ENCODE measurements at places on chromosomes 12 and 14. TPM values are rescaled to one million over a fixed set of nuclear protein-coding genes. Genes with fewer than 3 reads are reported as not detected.

DNA sequence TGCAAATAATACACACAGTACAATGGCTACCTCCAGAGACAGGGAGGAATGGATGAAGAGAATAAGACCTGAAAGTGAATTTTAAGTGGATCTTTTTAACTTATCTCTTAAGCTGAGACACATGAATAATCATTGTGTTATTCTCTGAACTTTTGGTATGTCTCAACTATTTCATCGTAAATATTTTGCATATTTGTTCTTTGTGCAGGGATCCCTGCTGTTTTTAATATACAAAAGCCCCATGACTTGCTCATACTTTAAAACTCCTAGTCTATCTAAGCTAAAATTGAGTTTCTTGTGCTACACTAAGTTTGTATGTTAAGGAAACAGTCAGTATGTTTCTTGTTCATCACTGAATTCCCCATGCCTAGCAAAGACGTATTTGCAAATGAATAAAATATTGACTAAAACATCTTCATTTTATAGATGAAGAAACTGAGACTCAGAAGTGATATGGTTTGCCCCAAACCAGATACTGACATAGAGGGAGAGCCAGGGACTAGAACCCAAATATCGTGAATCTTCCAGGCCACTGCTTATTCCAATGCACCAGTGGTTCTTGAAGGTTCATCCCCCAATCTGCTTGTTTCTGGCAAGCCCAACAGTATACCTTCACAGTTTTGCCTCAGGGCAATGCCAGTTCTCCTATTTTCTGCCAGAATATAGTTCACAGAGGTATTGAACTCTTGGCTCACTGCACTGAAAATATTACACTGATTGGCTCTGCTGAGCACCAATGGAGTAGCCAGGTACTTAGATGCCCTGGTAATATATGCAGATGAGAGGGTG, 356.9 kb downstream of the MED13L start:
- peaks cover 26% of the 10 kb centered on the region for H3K27me3 ChIP-seq
- no peaks in the 10 kb centered on the region for H3K36me3 ChIP-seq
- H3K4me3 ChIP-seq: no peak overlapping the region
- no peak for DNase-seq

Gene KRT6A
- total RNA-seq: not detected

Gene MANSC1
- total RNA-seq: 0.10 TPM

- no peaks in the 10 kb centered on the region for H3K4me1 ChIP-seq
- no peaks in the 10 kb centered on the region for H3K27me3 ChIP-seq
- peak; percentile 1 for DNase-seq
- no peak overlapping the region for H3K4me3 ChIP-seq
- H3K36me3 ChIP-seq: peaks cover 3% of the 10 kb centered on the region
These were observed 173.0 kb downstream of the ADGRD1 start for GRCh38 chr12:131126662-131127173.

GRCh38 chr12:32253154-32253790, 146.1 kb upstream of the FGD4 start:
- H3K36me3 ChIP-seq: peaks cover 3% of the 10 kb centered on the region
- peaks cover 5% of the 10 kb centered on the region for H3K4me1 ChIP-seq
- H3K4me3 ChIP-seq: no peak overlapping the region
- no peaks in the 10 kb centered on the region for H3K27me3 ChIP-seq
- no peak for DNase-seq

GRCh38 chr14:100538351-100539002, 48.7 kb downstream of the BEGAIN start:
- H3K27ac ChIP-seq: no peak overlapping the region
- H3K4me3 ChIP-seq: no peak overlapping the region
- DNase-seq: no peak
- no peaks in the 10 kb centered on the region for H3K36me3 ChIP-seq
- H3K4me1 ChIP-seq: peaks cover 4% of the 10 kb centered on the region

GRCh38 chr12:111216387-111217159, 152.3 kb downstream of the PHETA1 start:
- peaks cover 2% of the 10 kb centered on the region for H3K27me3 ChIP-seq
- H3K4me3 ChIP-seq: no peak overlapping the region
- no peaks in the 10 kb centered on the region for H3K4me1 ChIP-seq
- no peak for DNase-seq
- H3K36me3 ChIP-seq: no peaks in the 10 kb centered on the region

DNA sequence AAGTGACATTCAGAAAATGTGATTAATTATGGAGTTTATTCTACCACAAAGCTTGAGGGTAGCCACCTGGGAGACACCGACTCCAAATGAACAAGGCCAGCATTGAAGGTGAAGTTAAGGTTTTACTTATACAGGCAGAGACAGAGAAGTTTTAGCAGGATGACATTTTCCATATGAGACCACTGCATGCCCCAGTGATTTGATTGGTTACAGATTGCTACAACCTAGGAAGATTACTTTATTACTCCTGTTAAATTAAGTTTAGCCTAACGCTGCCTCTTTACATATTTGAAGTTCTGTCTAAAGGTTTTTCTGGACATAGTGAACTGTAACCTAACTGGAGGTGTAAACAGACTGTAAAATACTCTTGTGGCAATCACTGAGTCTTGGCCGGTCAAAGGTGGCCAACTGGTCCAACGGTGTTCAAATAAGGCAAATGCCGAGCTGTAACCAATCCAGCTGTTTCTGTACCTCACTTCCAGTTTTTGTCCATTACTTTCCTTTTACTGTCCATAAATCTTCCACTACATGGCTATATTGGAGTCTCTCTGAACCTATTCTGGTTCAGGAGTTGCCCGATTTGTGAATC, 57.2 kb downstream of the RIN3 start:
- H3K36me3 ChIP-seq: peaks cover 17% of the 10 kb centered on the region
- H3K27me3 ChIP-seq: peaks cover 15% of the 10 kb centered on the region
- DNase-seq: no peak
- no peak overlapping the region for H3K4me3 ChIP-seq

DNA sequence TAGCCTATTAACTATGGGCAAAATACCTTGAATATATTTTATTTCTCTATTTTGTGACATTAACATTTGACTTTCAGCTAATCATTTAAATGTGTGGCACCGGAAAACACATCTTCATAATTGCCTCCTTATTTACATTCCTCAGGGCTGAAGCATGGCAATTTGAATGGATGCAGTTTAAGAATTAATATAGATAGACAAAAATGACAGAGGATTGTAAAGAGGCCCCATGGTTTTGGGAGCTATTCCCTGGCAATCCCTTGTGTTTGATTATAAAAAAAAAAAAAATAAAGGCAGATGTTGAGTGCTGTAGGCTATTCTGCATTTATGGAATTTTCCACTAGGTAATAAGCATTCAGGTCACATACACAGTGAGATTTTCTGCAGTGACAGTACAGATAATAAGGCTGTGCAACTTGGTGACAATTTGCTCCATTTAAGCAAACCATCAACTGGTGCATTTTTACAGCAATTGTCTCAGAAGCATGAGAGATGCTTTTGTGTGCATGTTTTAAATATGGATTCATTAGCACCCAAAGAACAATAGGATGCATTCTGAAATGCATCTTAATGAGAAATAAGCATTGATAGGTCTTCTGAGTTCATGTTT, 123.2 kb upstream of the SLC38A4 start:
- no peak overlapping the region for H3K4me3 ChIP-seq
- H3K27ac ChIP-seq: no peak overlapping the region
- H3K36me3 ChIP-seq: no peaks in the 10 kb centered on the region

Gene KCNA5
- total RNA-seq: not detected

Gene GLIPR1L1
- not detected for total RNA-seq

Gene RBP5
- 1.8 TPM for total RNA-seq

Gene NANOG
- not detected for total RNA-seq

- peaks cover 5% of the 10 kb centered on the region for H3K4me1 ChIP-seq
- H3K36me3 ChIP-seq: no peaks in the 10 kb centered on the region
- H3K4me3 ChIP-seq: no peak overlapping the region
- DNase-seq: no peak
- no peaks in the 10 kb centered on the region for H3K27me3 ChIP-seq
These were observed 7.0 kb downstream of the NUBPL start for GRCh38 chr14:31568161-31568560.

- no peak overlapping the region for H3K27ac ChIP-seq
- H3K4me3 ChIP-seq: no peak overlapping the region
- no peak for DNase-seq
- no peaks in the 10 kb centered on the region for H3K36me3 ChIP-seq
These were observed 56.1 kb upstream of the FBRSL1 start for GRCh38 chr12:132433641-132434395.

- H3K4me3 ChIP-seq: no peak overlapping the region
- H3K27ac ChIP-seq: no peak overlapping the region
- DNase-seq: no peak
- peaks cover 5% of the 10 kb centered on the region for H3K27me3 ChIP-seq
- H3K36me3 ChIP-seq: no peaks in the 10 kb centered on the region
These were observed 6.3 kb upstream of the SERPINA1 start for GRCh38 chr14:94394581-94395207.

DNA sequence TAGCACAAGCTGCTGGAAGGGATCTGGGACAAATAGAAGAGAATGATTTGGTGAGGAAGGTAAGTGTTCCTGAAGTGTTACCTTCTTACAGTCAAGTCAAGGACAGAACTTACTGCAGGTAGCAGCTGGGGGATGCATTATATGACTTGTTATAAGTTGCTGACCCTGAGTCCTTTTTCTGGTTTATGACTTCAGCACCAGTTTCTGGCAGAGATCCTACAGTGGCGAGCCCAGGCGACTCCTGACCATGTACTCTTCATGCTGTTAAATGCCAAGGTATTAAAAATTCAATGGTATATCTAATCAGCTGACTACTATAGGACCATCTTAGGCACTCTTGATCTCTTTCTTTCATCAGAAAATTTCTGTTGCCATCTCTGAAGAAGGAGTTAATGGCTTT, 45.1 kb upstream of the ATF1 start:
- H3K36me3 ChIP-seq: peaks cover 18% of the 10 kb centered on the region
- no peaks in the 10 kb centered on the region for H3K27me3 ChIP-seq
- no peak overlapping the region for H3K4me3 ChIP-seq
- DNase-seq: no peak
- H3K27ac ChIP-seq: no peak overlapping the region

DNA sequence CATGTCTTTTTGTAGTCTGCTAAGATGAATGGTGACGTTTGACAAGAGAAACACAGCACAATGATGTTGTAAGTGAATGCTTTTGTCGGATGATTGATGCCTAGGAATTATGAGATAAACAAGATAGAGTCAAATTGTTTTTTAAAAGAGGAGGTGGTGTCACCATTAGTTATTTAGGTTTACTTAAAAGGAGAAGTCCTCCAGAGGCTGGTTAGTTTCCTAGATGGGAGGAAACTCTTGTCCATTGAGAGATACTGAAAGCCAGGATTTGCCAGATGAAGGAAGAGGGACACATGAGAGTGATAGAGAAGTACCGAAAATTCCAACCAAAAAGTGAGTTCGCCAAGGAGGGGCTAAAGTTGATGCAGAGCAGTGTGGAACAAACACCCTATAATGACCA, at the start of gene OR10G2:
OR10G2 (minus strand) TSS at position 101 of the 400 bp plus-strand sequence; CDS start at position 3, 98 bp downstream.
- DNase-seq: no peak
- peaks cover 10% of the 10 kb centered on the region for H3K27me3 ChIP-seq
- no peak within 1 kb of the TSS for H3K27ac ChIP-seq
- H3K4me1 ChIP-seq: no peaks in the 10 kb centered on the region

GRCh38 chr12:95674163-95674562, 116.4 kb downstream of the NTN4 start:
- peaks cover 4% of the 10 kb centered on the region for H3K27me3 ChIP-seq
- no peak overlapping the region for H3K27ac ChIP-seq
- H3K4me1 ChIP-seq: no peaks in the 10 kb centered on the region
- H3K4me3 ChIP-seq: no peak overlapping the region
- no peak for DNase-seq

DNA sequence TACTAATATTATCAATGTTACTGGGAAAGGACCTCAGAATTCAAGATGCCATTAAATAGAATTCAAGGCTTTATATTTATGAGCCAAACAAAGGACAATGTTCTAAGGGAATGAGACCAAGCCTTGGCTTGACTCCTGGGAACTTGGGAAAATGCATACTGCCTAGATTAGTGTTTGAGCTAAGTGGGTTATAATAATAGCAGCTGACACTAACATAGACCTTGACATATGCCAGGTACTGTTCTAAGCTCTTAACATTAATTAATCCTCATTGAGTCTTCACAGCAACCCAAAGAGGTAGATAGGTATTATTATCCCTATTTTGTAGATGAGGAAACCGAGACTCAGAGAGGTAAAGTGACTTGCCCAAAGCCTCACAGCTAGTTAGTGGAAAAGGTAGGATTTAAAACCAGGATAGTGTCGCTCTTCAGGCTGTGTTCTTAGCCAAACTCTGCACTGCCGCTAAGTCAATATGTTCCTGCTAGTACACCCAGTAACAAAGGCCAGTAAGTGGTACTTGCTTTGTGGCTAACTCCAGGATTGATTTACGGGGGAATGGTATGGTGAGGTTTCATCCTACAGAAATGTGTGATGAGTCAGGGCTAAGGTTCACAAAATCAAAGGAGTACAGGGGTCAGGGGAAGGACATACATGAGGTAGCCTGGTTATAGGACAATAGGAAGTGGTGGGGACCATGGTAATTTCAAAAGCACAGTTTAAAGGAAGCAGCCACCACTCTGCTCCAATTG, 35.8 kb upstream of the PRKAB1 start:
- no peak for DNase-seq
- peaks cover 30% of the 10 kb centered on the region for H3K27me3 ChIP-seq
- no peaks in the 10 kb centered on the region for H3K4me1 ChIP-seq
- no peak overlapping the region for H3K4me3 ChIP-seq
- no peaks in the 10 kb centered on the region for H3K36me3 ChIP-seq
- H3K27ac ChIP-seq: no peak overlapping the region

- H3K36me3 ChIP-seq: no peaks in the 10 kb centered on the region
- no peaks in the 10 kb centered on the region for H3K4me1 ChIP-seq
- no peak overlapping the region for H3K27ac ChIP-seq
- no peaks in the 10 kb centered on the region for H3K27me3 ChIP-seq
These were observed 420.1 kb downstream of the DIO2 start for GRCh38 chr14:79791055-79791732.

DNA sequence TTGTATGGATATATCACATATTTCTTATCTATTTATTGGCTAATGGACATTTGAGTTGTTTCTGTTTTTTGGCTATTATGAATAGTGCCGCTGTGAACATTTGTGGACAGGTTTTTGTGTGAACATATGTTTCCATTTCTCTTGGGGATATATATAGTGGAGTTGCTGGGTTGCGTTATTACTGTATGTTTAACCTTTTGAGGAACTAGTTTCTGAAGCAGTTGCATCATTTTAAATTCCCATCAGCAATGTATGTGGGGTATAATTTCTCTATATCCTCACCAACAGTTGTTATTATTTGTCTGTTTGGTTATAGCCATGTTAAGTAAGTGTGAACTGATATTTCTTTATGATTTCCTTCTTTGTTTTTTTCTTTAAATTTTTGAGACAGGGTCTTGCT, 10.7 kb downstream of the TCTN2 start:
- no peak overlapping the region for H3K27ac ChIP-seq
- DNase-seq: no peak
- H3K27me3 ChIP-seq: no peaks in the 10 kb centered on the region

GRCh38 chr12:107661830-107662229, 23.8 kb upstream of the PWP1 start:
- no peak overlapping the region for H3K27ac ChIP-seq
- peaks cover 19% of the 10 kb centered on the region for H3K4me1 ChIP-seq
- DNase-seq: no peak
- H3K27me3 ChIP-seq: peaks cover 6% of the 10 kb centered on the region
- H3K4me3 ChIP-seq: no peak overlapping the region
- no peaks in the 10 kb centered on the region for H3K36me3 ChIP-seq

- peaks cover 24% of the 10 kb centered on the region for H3K27me3 ChIP-seq
- H3K4me3 ChIP-seq: no peak overlapping the region
- no peaks in the 10 kb centered on the region for H3K36me3 ChIP-seq
- no peaks in the 10 kb centered on the region for H3K4me1 ChIP-seq
- H3K27ac ChIP-seq: no peak overlapping the region
These were observed 93.1 kb downstream of the PPM1H start for GRCh38 chr12:62841846-62842245.

- no peaks in the 10 kb centered on the region for H3K4me1 ChIP-seq
- H3K27ac ChIP-seq: no peak overlapping the region
- H3K36me3 ChIP-seq: no peaks in the 10 kb centered on the region
- DNase-seq: no peak
- peaks cover 40% of the 10 kb centered on the region for H3K27me3 ChIP-seq
- H3K4me3 ChIP-seq: no peak overlapping the region
These were observed 367.3 kb downstream of the DUSP6 start for GRCh38 chr12:88985011-88985410.

Measured in activated CD4-positive, alpha-beta memory T cell treated with anti-CD3 and anti-CD28 coated beads, Interleukin-2, amount 10 ng/mL, durations not matched to agents 7 days and 5 days (primary cell).